ENCODE measurements at places on chromosomes 6 and 20. TPM values are rescaled to one million over a fixed set of nuclear protein-coding genes. Genes with fewer than 3 reads are reported as not detected.

- no peak for DNase-seq
- no peaks in the 10 kb centered on the region for H3K27me3 ChIP-seq
- peaks cover 24% of the 10 kb centered on the region for H3K4me1 ChIP-seq
- no peaks in the 10 kb centered on the region for H3K36me3 ChIP-seq
- no peak overlapping the region for H3K27ac ChIP-seq
Observed at GRCh38 chr20:17822540-17823408, 123.0 kb downstream of the BANF2 start.

TXNDC5 gene
- 162 TPM for total RNA-seq

GRCh38 chr6:20943922-20944321 lies 409.7 kb downstream of the CDKAL1 start:
- H3K4me1 ChIP-seq = no peaks in the 10 kb centered on the region
- no peaks in the 10 kb centered on the region for H3K36me3 ChIP-seq
- no peak overlapping the region for H3K27ac ChIP-seq

GRCh38 chr6:87151781-87152525 lies 3.4 kb upstream of the ZNF292 start:
- peaks cover 3% of the 10 kb centered on the region for H3K27me3 ChIP-seq
- no peaks in the 10 kb centered on the region for H3K36me3 ChIP-seq
- no peak overlapping the region for H3K27ac ChIP-seq
- H3K4me3 ChIP-seq = no peak overlapping the region

- no peak for DNase-seq
- no peaks in the 10 kb centered on the region for H3K4me1 ChIP-seq
- H3K27me3 ChIP-seq = peaks cover 24% of the 10 kb centered on the region
- H3K4me3 ChIP-seq = no peak overlapping the region
Observed at GRCh38 chr20:61731363-61732181, 334.1 kb downstream of the TAF4 start.

SLC24A3 gene
- total RNA-seq = not detected

GRCh38 chr6:157688960-157689599 lies 134.0 kb upstream of the SNX9 start:
- peak; percentile 27 for DNase-seq
- no peaks in the 10 kb centered on the region for H3K36me3 ChIP-seq
- peaks cover 11% of the 10 kb centered on the region for H3K4me1 ChIP-seq
- peak overlapping the region; percentile 15 for H3K4me3 ChIP-seq

DNA sequence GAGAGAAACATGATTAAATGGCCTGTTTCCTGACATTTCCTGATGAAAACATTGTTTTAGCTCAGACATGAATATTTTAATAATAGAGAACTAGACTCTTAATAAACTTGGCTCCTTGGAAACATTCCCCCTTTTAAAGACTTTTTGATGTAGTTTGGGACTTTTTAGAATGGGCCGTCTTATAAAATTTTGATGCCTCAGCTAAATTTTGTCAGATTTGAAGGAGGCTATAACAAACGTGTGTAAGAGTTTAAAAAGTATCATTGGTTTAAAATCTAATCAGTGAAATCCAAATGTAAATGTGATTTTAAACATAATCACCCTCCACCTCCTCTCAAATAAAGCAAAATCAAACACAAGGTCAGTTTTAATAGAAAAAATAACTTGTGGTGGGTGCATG lies 200.9 kb downstream of the CLIC5 start:
- DNase-seq = no peak
- H3K27ac ChIP-seq = no peak overlapping the region
- no peak overlapping the region for H3K4me3 ChIP-seq
- no peaks in the 10 kb centered on the region for H3K27me3 ChIP-seq

DNA sequence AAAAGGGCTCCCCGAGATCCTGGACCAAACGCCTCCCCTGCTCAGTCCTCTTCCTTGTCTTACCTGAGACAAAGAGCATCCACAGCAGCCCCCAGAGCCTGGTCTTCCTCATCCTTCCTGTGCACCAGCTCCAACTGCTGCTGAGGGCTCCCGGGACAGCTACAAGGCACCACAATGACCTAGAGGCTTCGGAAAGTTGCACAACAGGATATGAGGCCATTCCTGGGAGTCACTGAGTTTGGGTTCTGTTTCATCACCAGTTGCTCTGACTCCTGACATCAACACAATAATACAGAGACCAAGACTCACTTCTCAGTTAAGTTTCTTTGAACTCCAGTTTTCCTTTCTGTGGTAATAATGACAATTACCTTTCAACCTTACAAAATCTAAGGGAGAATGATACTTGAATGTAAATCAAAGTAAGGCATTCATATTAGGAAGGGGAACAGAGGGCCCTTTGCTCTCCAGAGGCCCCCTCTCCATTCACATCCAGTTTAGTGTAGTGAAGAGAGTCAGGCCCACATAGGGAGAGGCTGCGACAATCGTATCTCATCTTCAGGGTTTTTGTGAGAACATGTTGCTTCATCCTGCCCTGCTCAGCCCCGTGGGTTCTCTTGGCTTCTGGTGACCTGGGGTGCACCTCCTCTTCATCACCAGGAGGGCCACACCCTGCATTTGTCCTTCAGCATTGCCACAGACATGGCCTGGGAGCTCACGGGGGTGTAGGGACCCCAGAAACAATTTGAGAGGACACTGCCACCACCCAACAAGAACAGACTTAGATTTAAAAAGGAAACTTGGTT lies at the start of gene TREM1:
Gene TREM1 (minus strand): TSS at position 139 of the 803 bp plus-strand sequence. CDS start 27 bp downstream, at position 112.
- no peaks in the 10 kb centered on the region for H3K4me1 ChIP-seq
- H3K27me3 ChIP-seq = no peaks in the 10 kb centered on the region
- H3K4me3 ChIP-seq = no peak within 1 kb of the TSS
- H3K27ac ChIP-seq = no peak within 1 kb of the TSS
- DNase-seq = no peak
- H3K36me3 ChIP-seq = no peaks in the 10 kb centered on the region

PHACTR1 gene
- 0.17 TPM for total RNA-seq

GRCh38 chr6:16007146-16007545 lies 121.7 kb upstream of the MYLIP start:
- H3K4me1 ChIP-seq = no peaks in the 10 kb centered on the region
- DNase-seq = no peak
- H3K4me3 ChIP-seq = no peak overlapping the region
- no peaks in the 10 kb centered on the region for H3K36me3 ChIP-seq
- peaks cover 24% of the 10 kb centered on the region for H3K27me3 ChIP-seq
- H3K27ac ChIP-seq = no peak overlapping the region

DNA sequence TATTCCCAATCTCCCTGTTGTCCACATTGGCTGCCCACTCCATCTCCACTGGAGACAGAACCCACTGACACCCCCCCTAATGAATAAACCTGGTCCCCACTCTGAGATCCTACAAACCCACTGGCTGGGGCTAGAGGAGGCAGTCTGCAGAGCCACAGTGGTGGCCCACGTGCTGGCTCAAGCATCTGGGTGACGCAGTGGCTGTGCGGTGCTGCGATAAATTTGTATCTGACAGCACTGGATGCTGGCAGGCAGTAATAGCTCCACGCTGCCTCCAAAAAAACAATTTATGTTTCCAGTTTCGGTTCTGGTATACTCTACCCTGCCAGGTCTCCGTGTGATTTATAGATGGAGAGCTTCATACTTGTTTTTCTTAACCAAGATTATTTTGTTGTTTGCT lies 87.1 kb upstream of the SYNDIG1 start:
- H3K27ac ChIP-seq = no peak overlapping the region
- no peak overlapping the region for H3K4me3 ChIP-seq
- H3K4me1 ChIP-seq = no peaks in the 10 kb centered on the region
- H3K36me3 ChIP-seq = no peaks in the 10 kb centered on the region
- no peak for DNase-seq

DNA sequence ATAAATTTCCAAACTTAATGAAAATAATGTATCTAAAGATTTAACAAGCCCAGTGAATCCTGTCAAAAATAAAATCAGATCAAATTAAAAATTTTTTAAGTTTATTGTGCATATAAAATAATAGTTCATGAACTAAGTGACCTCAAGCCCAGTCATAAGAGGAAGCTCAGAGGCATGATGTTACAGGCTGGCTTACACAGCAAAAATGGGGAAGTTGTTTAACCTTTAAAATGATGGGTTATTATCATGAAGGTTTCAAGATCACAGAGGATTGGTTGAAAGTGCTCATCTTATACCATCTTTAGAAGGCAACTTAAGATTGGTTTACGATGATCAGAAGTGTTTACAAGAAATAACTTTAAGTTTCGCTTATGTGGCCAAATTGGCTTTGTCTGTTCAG lies 102.5 kb downstream of the PAK5 start:
- no peaks in the 10 kb centered on the region for H3K27me3 ChIP-seq
- H3K27ac ChIP-seq = no peak overlapping the region
- no peaks in the 10 kb centered on the region for H3K4me1 ChIP-seq
- no peaks in the 10 kb centered on the region for H3K36me3 ChIP-seq

DNA sequence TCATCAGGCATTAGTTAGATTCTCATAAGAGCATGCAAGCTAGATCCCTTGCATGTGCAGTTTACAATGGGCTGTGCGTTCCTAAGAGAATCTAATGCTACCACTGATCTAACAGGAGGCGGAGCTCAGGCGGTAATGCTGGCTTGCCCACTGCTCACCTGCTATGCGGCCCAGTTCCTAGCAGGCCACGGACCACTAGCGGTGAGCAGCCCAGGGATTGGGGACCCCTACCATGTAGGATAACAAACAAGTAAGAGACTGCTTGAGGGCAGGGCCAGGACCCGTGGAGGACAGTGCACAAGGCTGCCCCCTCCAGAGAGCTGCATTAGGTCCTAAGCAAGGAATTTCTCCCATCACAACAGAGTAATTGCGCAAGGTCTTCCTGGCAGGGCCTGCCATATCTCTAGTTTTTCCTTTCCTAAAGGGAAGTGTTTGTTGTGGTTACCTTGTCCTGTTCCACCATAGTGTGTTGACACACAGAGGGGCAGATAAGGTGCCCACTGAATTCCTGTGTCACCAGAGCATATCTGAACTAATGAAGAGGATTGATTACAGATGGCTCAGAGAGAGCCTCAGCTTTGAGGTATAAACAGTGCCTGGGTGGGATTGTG lies 58.0 kb downstream of the PACRG start:
- no peak overlapping the region for H3K4me3 ChIP-seq
- no peaks in the 10 kb centered on the region for H3K4me1 ChIP-seq
- H3K27me3 ChIP-seq = no peaks in the 10 kb centered on the region
- no peak for DNase-seq
- H3K27ac ChIP-seq = no peak overlapping the region
- no peaks in the 10 kb centered on the region for H3K36me3 ChIP-seq

DNA sequence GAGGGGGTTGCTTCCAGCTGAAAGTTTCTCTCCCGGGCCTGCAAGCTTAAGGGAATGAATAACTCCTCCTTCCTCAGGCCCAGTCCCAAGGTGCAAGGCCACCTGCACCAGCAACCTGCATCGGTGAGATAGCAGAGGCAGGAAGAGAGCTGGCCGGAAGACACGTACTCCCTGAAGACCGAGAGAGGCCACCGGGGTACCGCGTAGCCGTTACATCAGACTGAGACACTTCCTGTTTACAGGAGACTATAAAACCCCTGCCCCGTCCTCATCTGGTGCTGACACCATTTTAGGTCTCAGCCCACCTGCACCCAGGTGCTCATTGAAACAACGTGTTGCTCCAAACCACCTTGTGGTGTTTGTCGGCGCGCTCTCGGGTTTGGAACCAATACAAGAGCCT lies 60.5 kb upstream of the PRND start:
- H3K27ac ChIP-seq = no peak overlapping the region
- H3K36me3 ChIP-seq = no peaks in the 10 kb centered on the region
- peaks cover 5% of the 10 kb centered on the region for H3K4me1 ChIP-seq
- H3K4me3 ChIP-seq = no peak overlapping the region
- DNase-seq = no peak

GRCh38 chr20:9280666-9281065 lies 211.8 kb downstream of the PLCB4 start:
- H3K27ac ChIP-seq = no peak overlapping the region
- H3K27me3 ChIP-seq = no peaks in the 10 kb centered on the region
- H3K4me1 ChIP-seq = no peaks in the 10 kb centered on the region
- no peak for DNase-seq
- H3K36me3 ChIP-seq = no peaks in the 10 kb centered on the region
- H3K4me3 ChIP-seq = no peak overlapping the region

SLPI gene
- total RNA-seq = 5.4 TPM

VPS16 gene
- total RNA-seq = 38.1 TPM

DNA sequence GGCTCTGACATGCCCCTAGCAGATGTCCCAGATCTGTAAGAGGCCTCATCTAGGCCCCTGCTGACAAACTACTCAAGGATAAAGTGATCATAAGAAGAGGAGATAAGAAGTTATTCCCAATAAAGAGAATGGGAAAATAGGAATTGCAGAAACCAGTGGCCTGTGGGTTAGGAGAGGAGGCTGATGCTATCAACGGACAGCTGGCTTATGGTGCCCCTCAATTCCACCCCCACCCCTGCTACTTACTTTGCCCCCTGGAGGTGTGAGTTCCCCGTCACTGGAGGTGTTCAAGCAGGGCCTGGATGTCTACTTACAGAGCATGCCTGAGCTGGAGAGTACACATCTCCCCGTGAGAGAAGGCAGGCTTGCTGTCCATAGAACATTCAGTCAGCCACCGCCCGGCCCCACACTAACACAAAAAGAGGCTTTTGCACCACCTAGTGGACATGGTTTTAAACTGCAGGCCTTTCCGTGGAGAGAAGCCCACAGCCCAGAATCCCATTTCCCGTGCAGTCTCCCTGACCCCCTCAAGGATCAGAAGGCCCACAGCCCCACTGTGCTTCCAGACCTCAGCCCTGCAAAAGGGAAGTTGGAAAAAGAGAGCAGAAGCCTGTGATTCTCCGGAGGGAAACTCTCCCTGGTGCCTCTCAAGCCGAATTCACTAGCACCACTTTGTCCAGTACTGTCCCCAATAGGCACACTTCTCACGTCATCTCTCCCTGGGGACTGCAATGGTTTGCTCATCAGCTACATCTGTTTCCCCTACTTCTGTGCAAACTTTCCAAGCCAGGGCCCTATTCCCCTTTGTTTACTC lies 23.8 kb upstream of the BNIP5 start:
- no peaks in the 10 kb centered on the region for H3K36me3 ChIP-seq
- H3K4me3 ChIP-seq = no peak overlapping the region
- H3K4me1 ChIP-seq = no peaks in the 10 kb centered on the region

CCN5 gene
- total RNA-seq = 0.20 TPM

- no peak overlapping the region for H3K27ac ChIP-seq
- no peak for DNase-seq
- no peak overlapping the region for H3K4me3 ChIP-seq
- peaks cover 31% of the 10 kb centered on the region for H3K4me1 ChIP-seq
Observed at GRCh38 chr6:166558156-166559005, 28.1 kb downstream of the RAMACL start.

GRCh38 chr6:143505111-143505510 lies 6.4 kb downstream of the FUCA2 start:
- no peak overlapping the region for H3K4me3 ChIP-seq
- H3K27ac ChIP-seq = no peak overlapping the region
- no peak for DNase-seq
- H3K36me3 ChIP-seq = peaks cover 24% of the 10 kb centered on the region
- no peaks in the 10 kb centered on the region for H3K27me3 ChIP-seq
- H3K4me1 ChIP-seq = no peaks in the 10 kb centered on the region

PI16 gene
- 0.59 TPM for total RNA-seq

ATXN1 gene
- total RNA-seq = 21.0 TPM

DNA sequence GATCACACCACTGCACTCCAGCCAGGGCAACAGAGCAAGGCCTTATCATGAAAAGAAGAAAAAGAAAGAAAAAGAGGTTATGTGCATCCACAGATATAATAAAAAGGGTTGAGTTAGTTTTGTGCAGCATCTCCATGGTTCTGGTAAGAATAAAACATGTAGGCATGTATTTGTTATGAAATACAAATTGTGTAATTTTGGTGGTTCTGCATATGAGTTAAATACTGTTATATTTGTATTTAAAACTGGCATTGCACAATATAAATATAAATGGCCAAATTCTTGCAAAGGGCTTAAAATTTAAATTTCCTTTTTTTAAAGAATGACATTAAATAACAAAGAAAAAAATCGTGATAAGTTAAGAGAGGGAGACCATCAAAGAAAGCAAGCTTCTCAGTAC lies 159.1 kb upstream of the PREP start:
- H3K27ac ChIP-seq = no peak overlapping the region
- no peaks in the 10 kb centered on the region for H3K36me3 ChIP-seq
- no peak overlapping the region for H3K4me3 ChIP-seq
- no peaks in the 10 kb centered on the region for H3K27me3 ChIP-seq
- no peaks in the 10 kb centered on the region for H3K4me1 ChIP-seq

BPI gene
- total RNA-seq = not detected

Measured in HCT116 (cell line).